Cerebellar nuclear complex (tissue), 1 donor: ENCODE measurements at places on chromosomes 7 and 10.

- DNase-seq: no peak
Measured at GRCh38 chr10:95785942-95786669, 30.1 kb downstream of the ENTPD1 start.

GRCh38 chr10:68428396-68429104 is 21.5 kb upstream of the RUFY2 start:
- DNase-seq: no peak

- DNase-seq: no peak
Measured at GRCh38 chr10:72229261-72230251, 13.5 kb upstream of the ASCC1 start.

DNA sequence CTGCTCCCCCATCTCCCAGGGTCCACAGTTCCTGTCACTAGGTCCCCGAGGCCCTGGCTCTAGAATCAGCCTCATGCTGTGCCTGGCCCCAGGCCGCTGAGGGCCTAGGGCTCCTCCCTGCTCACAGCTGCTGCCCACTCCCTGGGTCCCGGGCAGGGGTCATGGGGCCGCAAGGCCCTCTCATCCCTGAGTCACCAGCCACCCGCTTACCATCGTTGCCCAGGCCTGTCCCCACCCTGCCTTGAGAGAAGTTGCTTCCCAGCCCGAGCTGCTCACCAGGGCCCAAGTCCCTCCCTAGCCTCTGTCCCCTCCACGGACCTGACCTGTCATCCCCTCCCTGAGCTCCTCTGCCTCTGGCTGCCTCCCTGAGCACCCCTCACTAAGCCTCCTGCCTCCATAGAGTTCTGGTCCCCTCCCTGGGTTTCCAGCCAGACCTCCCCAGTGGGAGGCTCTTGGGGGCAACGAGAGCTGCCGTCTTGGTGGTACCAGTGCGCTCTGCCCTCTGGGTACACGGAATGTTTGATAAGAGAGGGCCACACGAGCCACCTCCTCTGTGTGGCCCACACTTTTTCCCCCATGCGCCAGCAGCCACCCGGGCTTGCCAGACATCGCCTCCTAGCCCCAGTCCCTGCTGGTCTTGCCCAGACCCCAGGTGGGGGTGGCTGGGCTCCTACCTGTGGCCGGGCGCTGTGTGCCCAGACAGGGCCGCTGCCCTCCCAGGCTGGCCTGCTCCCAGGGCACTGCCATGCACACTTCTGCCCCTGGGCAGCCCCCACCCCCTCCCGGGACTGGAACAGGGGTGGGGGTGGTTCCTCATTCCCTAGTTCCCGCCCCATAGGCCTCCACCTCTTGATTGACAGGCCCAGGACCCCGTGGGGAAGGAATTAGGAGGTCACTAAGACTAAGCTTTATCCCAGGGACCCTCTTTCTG is 21.3 kb downstream of the MLXIPL start:
- DNase-seq: no peak

- DNase-seq: peak; percentile 51
Measured at GRCh38 chr7:14457568-14458453, 444.7 kb downstream of the DGKB start.

GRCh38 chr7:36266683-36267082 is 113.6 kb downstream of the EEPD1 start:
- DNase-seq: no peak

GRCh38 chr7:15554081-15554480 is 7.7 kb downstream of the AGMO start:
- no peak for DNase-seq

- DNase-seq: no peak
Measured at GRCh38 chr7:101620991-101621390, 8.1 kb downstream of the MYL10 start.

GRCh38 chr7:98617051-98617959 is at the start of gene NPTX2:
Gene NPTX2 (plus strand): TSS chr7:98617285. CDS start chr7:98617462, 177 bp downstream.
- no peak for DNase-seq

- DNase-seq: no peak
Measured at GRCh38 chr7:99898836-99899235, 20.5 kb downstream of the TRIM4 start.

- no peak for DNase-seq
Measured at GRCh38 chr7:41098402-41098801, 604.5 kb downstream of the INHBA start.
